Right hindlimb (tissue), 1 donor: ENCODE measurements at places on chromosomes 5 and 9.

- no peak for DNase-seq
Observed at GRCh38 chr5:135576075-135576599, 2.7 kb downstream of the CXCL14 start.

- no peak for DNase-seq
Observed at GRCh38 chr5:159668556-159668955, 247.7 kb upstream of the ADRA1B start.

GRCh38 chr5:134937526-134937925 lies 30.2 kb upstream of the CATSPER3 start:
- DNase-seq, result no peak

- DNase-seq, result no peak
Observed at GRCh38 chr5:178106556-178107239, 6.6 kb upstream of the N4BP3 start.

- DNase-seq, result no peak
Observed at GRCh38 chr5:80931411-80931810, 28.8 kb upstream of the RASGRF2 start.

- DNase-seq, result no peak
Observed at GRCh38 chr5:77229887-77230286, 19.4 kb downstream of the PDE8B start.

- no peak for DNase-seq
Observed at GRCh38 chr9:859251-859650, 17.8 kb downstream of the DMRT1 start.

DNA sequence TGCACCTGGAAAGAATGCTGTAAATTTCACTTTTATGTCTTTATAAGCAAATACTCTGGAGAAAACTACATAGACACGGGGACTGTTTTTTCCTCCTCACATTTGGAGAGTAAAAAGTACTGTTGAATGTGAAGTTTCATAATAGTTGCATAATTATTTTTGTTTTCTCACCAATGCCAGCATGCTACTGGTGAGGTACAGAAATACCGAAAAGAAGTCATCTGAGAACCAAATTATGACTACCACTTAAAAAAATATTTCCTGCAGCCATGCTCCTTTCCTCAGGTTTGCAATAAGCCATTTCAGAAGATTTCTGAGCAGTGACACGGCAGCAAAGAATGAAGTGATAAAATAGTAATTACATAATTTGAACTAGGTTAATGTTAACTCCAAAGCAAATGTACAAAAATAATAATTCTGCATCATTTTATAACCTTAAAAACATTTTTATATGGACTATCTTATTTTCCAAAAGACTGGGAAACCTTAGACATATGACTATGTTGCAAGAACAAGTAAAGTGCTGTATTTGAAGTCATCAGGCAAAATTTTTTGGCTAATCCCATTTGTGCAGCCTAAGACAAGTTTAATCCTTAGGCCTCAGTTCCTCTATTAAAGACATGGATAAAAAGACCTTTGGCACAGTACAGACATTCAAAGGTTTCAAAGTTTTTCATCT lies 144.7 kb downstream of the PCSK1 start:
- no peak for DNase-seq

- DNase-seq, result no peak
Observed at GRCh38 chr9:93295031-93295430, 111.1 kb downstream of the WNK2 start.

DNA sequence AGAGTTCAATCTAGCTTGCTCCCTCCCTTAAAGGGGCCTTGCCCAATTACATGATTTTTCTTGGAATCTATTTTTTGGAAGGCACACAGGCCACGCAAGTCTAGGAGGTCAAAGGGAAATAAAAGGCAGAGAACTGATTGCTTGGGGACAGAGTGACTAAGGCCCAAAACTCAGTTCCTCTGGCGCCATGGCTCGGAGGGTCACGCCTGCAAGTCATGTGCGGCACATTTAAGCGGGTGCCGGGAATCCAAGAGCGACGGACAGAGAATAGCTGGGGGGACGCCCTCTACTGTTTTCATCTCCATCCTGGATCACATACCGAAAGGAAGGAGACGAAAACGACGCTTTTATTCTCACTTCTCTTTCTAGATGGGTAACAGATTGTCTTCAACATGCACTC lies 78.6 kb downstream of the FREM1 start:
- DNase-seq, result no peak

DNA sequence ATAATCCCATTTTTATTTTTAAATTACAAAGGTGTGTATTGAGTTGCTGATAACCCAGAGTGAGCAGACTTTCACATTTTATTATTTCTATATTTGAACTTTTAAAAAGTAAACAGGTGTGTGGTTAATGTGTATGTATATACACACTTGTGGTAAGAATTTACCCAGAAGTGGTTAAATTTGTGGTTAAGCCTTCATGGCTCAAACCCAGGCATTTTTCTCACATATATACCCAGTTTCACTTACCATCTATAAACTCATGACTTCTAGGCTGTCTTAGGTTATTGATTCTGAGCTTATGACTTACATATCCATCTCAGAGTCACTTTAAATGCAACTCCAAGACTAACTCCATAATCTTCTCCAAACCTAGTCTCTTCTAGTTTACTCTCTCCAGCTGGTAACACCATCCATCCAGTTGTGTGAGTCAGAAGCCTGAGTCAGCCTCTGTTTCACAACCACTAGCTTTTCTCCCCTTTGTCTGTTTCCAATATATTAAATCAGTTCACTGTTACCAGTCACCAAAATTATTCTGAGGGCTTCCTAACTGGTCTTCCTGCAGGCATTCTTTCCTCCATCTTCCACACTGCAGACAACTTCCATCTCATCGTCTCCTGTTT lies 20.2 kb downstream of the ZBED3 start:
- no peak for DNase-seq

- DNase-seq, result no peak
Observed at GRCh38 chr5:50887889-50888633, 221.6 kb downstream of the PARP8 start.

- no peak for DNase-seq
Observed at GRCh38 chr9:107994648-107995047, 505.1 kb upstream of the KLF4 start.

DNA sequence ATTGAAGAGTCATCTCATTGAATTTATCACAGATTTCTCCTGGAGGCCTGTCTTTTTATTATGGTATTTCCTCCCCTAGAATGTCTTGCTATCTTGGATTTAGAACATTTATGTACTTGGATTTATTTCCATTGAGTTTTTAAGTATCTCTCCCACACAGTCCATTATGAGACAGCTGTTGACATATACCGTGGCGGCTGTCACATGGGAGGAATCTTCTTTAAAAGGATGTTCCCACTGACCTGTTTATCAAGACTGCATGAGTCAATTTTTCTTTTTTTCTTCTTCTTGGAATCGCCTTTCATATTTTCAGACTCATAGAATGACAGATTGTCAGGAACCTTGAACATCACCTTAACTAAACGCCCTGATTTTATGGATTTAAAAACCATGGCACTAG lies 2.9 kb upstream of the CAVIN4 start:
- no peak for DNase-seq

GRCh38 chr5:143073766-143074165 lies 303.6 kb downstream of the ARHGAP26 start:
- DNase-seq, result no peak

GRCh38 chr5:7325975-7326913 lies 69.7 kb upstream of the ADCY2 start:
- DNase-seq, result no peak

DNA sequence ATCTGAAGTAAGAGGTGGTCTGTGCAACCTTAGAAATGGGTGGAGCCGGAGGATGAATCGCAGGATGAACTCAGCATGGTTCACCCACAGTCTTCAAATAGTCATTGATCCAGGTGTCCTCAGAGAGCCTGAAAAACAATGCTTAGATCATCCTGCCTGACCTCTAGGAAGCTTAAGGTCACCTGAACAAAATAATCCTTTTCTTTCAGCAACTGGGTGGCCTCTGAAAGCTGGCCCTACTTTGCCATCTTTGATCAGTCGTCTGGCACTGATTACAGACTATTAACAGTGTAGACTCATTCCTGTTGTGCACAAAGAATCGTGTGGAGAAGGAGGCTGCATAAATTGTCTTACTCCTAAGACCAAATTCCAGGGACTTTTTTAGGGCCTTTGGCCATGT lies 50.7 kb downstream of the PIP5K1B start:
- no peak for DNase-seq

GRCh38 chr5:106833517-106833916 lies 837.2 kb downstream of the EFNA5 start:
- DNase-seq, result no peak

DNA sequence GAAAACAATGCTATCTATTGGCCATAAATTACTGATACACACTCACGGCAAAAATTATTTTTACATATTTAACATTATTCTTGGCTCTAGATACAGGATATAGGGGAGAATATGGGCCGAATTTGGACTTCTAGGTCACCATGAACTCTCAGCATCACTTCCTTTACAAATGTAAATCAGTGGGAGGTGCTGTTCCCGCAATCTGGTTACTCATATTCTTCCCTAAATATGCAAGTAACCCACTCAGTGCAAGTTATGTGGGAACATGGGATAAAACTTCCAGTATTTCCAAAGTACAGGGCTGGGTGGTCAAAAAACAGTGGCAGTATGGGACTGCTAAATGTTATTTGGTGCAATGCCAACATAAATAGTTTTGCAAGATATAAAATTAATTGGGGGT lies 145.6 kb downstream of the PPP2R2B start:
- no peak for DNase-seq

DNA sequence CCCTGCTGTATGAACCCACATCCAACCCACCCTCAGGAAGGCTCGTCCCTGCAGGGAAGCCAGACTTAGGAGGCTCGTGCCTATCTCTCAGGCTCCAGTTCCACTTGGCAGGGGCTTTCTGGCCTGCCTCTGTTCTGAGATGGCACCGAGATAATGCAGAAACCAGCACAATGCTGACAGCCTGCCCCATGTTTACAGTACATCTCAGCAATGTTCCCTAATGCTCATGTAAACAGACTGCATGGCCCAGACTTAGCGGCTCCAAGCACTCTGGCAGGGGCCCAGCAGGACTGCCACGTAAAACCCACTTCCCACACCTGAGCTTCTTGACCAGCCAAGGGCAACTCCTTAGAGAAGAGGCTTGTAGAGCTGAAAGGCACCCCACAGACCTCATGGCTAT lies 499.5 kb upstream of the BRINP1 start:
- no peak for DNase-seq

DNA sequence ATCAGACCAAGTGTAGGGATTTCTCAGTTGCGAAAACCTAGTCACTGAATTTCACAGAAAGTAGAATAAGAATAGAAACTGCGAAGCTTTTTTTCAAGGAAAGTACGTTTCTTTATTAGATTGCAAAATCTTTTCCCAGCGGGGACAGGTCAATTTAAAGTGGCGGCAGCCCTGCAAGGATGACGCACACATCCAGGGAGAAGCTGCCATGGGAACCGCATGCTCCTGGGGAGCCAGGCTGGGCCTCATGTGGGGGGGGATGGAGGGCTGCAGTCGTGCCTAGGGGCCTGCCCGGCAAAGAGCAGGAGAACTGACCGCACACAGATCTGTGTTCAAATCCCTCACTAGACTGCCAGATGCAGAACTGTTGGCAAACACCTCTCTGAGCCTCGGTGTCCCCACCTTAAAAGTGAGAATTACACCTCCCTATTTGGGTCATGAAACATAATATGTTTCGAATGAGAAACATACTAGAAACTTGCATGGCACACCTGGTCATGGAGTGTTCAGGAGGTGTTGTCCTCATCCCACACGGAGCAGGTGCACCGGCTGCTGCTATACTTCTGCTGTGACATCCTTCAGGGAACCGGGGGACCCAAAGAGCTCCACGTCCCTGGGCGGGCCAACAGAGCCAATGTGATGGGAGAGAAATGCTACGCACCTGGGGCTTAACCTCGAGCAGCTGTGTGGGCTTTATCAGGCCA lies 127.8 kb upstream of the PHYKPL start:
- no peak for DNase-seq

GRCh38 chr5:159788835-159789331 lies 127.4 kb upstream of the ADRA1B start:
- no peak for DNase-seq

DNA sequence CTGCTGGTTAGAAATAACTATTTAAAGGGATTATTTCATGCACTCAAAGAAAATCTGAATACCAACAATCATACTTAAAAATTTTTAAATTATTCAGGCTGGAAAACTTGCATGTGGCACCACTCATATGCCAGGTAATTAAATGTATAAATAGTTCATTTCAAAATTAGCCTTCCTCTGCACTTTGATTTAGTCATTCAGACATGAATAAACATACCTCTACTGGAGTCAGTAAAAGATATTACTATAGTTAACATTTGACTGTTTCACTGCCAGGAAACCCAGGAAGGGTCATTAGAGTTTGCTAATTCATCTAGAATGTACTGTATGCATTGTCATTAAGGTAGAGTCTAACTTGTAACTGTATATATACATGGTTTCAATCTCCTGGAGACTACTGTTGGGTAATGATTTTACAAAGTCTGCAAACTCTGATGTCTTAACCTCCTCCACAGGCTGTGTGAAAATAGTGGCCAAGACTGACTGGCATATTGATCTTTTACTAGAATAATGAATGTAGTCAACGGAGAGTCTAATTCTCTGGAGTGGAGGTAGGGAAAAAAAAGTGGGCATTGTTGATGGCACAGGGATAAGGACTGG lies 43.7 kb downstream of the TEX10 start:
- no peak for DNase-seq
